ENCODE measurements at places on chromosomes 4 and X. TPM values are rescaled to one million over a fixed set of nuclear protein-coding genes. Genes with fewer than 3 reads are reported as not detected.
A peak's percentile ranks its signal among the peaks of the same experiment; 100 is the strongest.

The CTSO gene
- total RNA-seq, result 18.0 TPM

The SLC10A6 gene
- not detected for total RNA-seq

The GAGE12H gene
- total RNA-seq, result not detected

The DCAF12L2 gene
- not detected for total RNA-seq

The PAGE1 gene
- total RNA-seq, result 1.1 TPM

GRCh38 chr4:26369581-26369980 is 48.8 kb downstream of the RBPJ start:
- DNase-seq, result no peak

GRCh38 chr4:107740381-107740780 is 20.3 kb upstream of the PAPSS1 start:
- peak; percentile 15 for DNase-seq

All from M059J (cell line).